CD4-positive, alpha-beta T cell (primary cell): ENCODE measurements at places on chromosomes 7 and 10. TPM values are rescaled to one million over a fixed set of nuclear protein-coding genes. Genes with fewer than 3 reads are reported as not detected.
A peak's percentile ranks its signal among the peaks of the same experiment; 100 is the strongest.

Gene ADRA2A
- total RNA-seq: 0.05 TPM

- no peak overlapping the region for H3K27ac ChIP-seq
- H3K4me1 ChIP-seq: no peaks in the 10 kb centered on the region
- no peaks in the 10 kb centered on the region for H3K36me3 ChIP-seq
- no peak overlapping the region for H3K4me3 ChIP-seq
- no peak for DNase-seq
These were observed 50.6 kb upstream of the UBE3C start for GRCh38 chr7:157088136-157088535.

DNA sequence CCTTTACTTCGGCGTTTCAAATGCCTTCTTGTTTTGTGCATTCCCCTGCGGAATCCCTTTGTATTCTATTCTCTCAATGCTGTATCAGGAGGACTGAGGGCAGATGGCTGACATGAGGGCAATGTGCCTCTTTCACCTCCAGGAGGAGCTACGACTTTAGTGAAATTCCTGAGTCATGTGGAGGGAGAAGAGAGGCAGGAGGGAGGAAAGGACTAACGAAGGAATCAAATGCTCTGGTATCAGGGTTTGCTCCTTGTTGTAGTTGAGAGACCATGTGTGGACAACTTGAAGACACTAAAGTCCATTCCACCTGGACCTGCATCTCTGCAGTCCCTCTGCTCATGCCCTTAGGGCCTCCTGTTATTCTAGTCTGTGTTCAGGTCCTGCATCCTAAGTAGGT lies 40.2 kb upstream of the PRSS58 start:
- no peaks in the 10 kb centered on the region for H3K36me3 ChIP-seq
- H3K27ac ChIP-seq: no peak overlapping the region
- peak; percentile 29 for DNase-seq
- H3K4me3 ChIP-seq: no peak overlapping the region
- H3K4me1 ChIP-seq: peaks cover 9% of the 10 kb centered on the region

Gene AGR2
- not detected for total RNA-seq

DNA sequence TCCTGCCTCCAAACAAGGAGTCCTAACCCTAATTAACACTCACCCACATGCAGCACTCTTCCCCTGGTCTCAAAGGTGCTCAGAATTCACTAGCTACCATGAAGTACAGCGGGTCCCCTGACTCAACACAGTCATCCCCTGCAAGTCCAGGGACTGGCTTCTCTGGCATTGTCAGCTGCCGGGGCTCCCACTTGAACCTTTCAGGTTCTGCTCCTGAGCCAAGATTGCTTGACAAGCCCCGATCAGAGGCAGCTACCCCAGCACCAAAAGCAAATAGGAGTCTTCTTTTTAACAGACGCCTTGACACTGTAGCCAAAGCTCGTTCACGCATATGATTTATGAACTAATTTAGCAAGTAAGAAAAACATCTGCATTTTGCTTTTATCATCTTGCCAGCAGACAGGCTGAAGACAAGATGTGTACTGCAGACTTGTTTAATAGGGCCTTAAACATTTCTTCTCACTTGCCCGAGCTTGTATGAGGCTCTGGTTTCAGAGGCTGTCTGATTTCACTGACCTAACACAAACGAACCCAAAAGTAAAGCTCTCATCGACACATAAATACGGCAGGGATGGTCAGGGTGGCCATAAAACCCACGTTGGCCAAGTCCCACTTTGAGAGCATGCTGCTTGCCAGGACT lies 67.6 kb upstream of the ADAM12 start:
- H3K4me1 ChIP-seq: no peaks in the 10 kb centered on the region
- no peaks in the 10 kb centered on the region for H3K36me3 ChIP-seq
- no peak for DNase-seq
- no peak overlapping the region for H3K27ac ChIP-seq
- H3K27me3 ChIP-seq: no peaks in the 10 kb centered on the region
- no peak overlapping the region for H3K4me3 ChIP-seq

Gene PCDH15
- not detected for total RNA-seq

Gene LAMB1
- total RNA-seq: not detected

DNA sequence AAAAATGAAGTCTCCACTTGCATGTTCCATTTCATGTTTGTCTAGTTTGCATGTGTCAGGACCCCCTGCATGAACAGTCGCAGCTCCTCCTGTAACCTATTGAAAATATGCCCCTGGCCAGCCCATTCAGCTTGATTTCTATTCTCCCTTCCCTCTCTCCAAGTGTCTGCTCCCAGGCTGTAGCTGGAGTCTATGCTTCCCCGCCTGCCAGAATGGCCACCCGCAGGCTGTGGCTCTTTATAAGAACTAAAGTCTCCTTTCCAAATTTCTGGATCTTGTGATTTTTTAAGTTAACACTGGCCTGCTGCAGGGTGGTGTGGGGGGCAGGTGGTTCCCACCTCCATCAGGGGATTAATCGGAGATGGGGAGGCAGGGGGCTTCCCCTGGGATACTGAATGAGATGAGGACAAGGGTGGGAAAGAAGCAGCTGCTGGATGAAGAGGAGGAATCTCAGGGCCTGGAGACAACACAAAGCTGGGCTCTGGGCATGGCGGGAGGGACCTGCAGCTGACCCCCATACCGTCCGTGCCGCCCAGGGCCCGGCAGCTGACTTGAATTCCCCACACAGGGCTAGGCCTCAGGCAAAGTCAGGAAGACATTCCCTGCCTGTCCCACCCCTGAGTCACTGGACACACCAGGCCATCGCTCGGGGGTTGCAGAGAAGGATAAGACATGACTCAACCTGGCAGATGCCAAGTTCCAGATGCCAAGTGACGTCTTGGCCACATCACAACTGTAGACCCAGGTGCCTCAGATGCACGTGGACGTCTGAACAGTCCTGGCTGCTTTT lies 399.5 kb upstream of the FOXK1 start:
- no peak overlapping the region for H3K4me3 ChIP-seq
- H3K36me3 ChIP-seq: no peaks in the 10 kb centered on the region
- no peaks in the 10 kb centered on the region for H3K4me1 ChIP-seq
- H3K27ac ChIP-seq: no peak overlapping the region

Gene ICA1
- 0.95 TPM for total RNA-seq

- H3K4me1 ChIP-seq: peaks cover 13% of the 10 kb centered on the region
- no peaks in the 10 kb centered on the region for H3K27me3 ChIP-seq
- DNase-seq: no peak
- H3K36me3 ChIP-seq: no peaks in the 10 kb centered on the region
- H3K4me3 ChIP-seq: no peak overlapping the region
- peak overlapping the region; percentile 21 for H3K27ac ChIP-seq
These were observed 8.9 kb downstream of the NT5C3A start for GRCh38 chr7:33053721-33054120.

DNA sequence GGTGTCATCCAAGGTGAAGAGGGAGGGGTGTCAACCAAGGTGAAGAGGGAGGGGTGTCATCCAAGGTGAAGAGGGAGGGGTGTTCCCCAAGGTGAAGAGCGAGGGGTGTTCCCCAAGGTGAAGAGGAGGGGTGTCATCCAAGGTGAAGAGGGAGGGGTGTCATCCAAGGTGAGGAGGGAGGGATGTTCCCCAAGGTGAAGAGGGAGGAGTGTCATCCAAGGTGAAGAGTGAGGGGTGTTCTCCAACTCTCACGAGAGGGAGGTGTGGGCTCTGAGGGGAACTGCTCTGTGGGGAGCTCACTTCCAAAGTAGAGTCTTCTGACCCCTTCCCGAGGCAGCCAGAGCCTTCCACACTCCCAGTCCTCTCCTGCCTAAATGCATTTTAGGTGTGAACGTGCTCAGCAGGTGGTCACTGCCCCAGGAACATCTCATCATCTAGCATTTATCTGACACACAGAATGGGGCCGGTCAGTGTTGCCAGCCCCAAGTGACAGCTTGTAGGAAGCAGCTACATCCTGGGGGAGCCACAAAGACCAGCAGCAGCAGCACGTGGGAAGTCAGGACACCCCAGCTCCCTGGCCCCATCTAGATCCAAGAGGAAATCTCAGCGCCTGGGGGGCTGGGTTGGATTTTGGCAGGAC lies 323.8 kb downstream of the GLRX3 start:
- no peaks in the 10 kb centered on the region for H3K36me3 ChIP-seq
- no peaks in the 10 kb centered on the region for H3K4me1 ChIP-seq
- H3K27me3 ChIP-seq: no peaks in the 10 kb centered on the region
- no peak overlapping the region for H3K4me3 ChIP-seq
- DNase-seq: no peak

Gene HIBADH
- 6.3 TPM for total RNA-seq

Gene EVX1
- 0.33 TPM for total RNA-seq

- no peak overlapping the region for H3K27ac ChIP-seq
- DNase-seq: no peak
- H3K27me3 ChIP-seq: no peaks in the 10 kb centered on the region
- H3K36me3 ChIP-seq: no peaks in the 10 kb centered on the region
These were observed 46.9 kb upstream of the STK17A start for GRCh38 chr7:43535810-43536585.

GRCh38 chr10:101029520-101030295 lies 1.2 kb downstream of the PDZD7 start:
- H3K27ac ChIP-seq: no peak overlapping the region
- DNase-seq: no peak
- peaks cover 38% of the 10 kb centered on the region for H3K4me1 ChIP-seq
- H3K4me3 ChIP-seq: no peak overlapping the region
- H3K36me3 ChIP-seq: peaks cover 3% of the 10 kb centered on the region
- H3K27me3 ChIP-seq: no peaks in the 10 kb centered on the region

DNA sequence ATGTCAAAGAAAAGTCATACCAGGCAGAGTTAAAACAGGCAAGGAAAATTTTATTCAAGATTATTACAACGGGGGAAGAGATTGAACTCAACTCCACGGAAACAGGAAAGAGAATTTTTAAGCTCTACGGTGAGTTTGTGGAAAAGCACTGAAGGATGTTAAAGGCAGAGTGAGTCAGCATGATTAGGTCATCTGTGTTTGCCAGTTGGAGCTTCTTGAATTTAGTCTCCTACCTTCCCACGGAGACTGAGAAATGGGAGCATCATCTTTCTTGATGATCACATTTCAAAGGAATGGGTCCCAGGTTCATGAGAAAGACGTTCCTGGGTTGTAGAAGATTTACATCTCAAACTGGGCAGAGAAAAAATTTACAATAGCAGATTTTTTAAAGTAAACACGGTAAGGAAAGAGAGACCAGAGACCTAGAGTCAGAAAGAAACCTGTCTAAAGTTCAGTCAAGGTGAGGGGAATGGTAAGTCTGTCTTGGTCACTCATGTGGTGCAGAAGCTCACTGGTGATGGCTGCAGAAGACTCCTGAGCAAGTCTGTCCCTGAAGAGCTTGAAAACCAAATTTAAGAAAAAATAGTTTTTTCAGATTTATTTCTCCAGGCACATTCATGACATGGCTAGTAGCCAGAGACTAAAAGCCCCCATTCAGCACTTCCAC lies 516.9 kb upstream of the LRRN3 start:
- no peak overlapping the region for H3K4me3 ChIP-seq
- H3K36me3 ChIP-seq: no peaks in the 10 kb centered on the region
- no peak overlapping the region for H3K27ac ChIP-seq
- DNase-seq: no peak
- H3K4me1 ChIP-seq: no peaks in the 10 kb centered on the region

DNA sequence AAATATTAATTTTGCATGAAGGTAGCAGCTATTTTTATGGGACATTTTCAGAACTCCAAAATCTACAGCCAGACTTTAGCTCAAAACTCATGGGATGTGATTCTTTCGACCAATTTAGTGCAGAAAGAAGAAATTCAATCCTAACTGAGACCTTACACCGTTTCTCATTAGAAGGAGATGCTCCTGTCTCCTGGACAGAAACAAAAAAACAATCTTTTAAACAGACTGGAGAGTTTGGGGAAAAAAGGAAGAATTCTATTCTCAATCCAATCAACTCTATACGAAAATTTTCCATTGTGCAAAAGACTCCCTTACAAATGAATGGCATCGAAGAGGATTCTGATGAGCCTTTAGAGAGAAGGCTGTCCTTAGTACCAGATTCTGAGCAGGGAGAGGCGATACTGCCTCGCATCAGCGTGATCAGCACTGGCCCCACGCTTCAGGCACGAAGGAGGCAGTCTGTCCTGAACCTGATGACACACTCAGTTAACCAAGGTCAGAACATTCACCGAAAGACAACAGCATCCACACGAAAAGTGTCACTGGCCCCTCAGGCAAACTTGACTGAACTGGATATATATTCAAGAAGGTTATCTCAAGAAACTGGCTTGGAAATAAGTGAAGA lies 112.3 kb downstream of the CFTR start:
- no peak overlapping the region for H3K4me3 ChIP-seq
- no peaks in the 10 kb centered on the region for H3K27me3 ChIP-seq
- no peak for DNase-seq
- H3K4me1 ChIP-seq: no peaks in the 10 kb centered on the region
- no peak overlapping the region for H3K27ac ChIP-seq
- no peaks in the 10 kb centered on the region for H3K36me3 ChIP-seq

Gene NAT16
- total RNA-seq: not detected

Gene DUSP5
- 64.3 TPM for total RNA-seq

GRCh38 chr7:147775516-147776284 lies 814.9 kb upstream of the C7orf33 start:
- no peaks in the 10 kb centered on the region for H3K4me1 ChIP-seq
- no peaks in the 10 kb centered on the region for H3K36me3 ChIP-seq
- DNase-seq: no peak
- H3K27me3 ChIP-seq: no peaks in the 10 kb centered on the region
- no peak overlapping the region for H3K27ac ChIP-seq

DNA sequence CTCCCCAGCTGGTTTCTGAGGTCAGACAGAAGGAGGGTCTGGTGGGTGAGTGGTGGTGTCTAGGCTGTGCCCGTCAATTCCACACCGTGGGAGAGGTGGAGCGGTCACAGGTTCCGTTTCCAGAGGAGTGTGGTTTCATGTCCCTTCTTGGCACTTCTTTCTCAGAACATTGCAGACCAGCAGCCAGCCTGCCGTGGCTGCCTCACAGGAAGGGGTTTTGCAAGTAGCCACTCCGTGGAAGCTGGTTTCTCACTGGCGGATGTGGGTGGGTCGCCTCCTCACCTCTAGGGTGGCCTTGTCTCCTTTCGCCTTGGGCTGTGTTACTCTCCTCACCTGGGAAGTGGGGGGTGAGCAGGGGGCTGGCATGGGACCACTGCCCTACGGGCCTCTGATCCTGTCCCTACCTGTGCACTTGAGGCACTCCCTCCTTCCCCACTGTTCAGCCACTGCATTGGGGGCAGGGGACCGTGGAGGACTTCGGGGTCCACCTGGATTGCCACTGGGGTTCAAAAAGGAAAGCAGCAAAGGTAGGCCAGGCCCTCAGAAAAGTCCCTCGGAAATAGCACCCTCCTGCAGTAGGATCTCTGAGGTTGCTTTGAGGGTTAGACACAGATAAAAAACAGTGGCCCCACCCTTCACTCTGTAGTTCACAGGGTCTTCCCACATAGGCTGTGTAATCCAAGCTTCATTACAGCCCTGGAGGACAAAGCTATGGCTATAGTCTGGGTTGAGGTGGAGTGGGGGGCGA lies 33.9 kb downstream of the TSPAN14 start:
- peak overlapping the region; percentile 81 for H3K27ac ChIP-seq
- peak; percentile 76 for DNase-seq
- peak overlapping the region; percentile 37 for H3K4me3 ChIP-seq
- peaks cover 98% of the 10 kb centered on the region for H3K4me1 ChIP-seq
- no peaks in the 10 kb centered on the region for H3K27me3 ChIP-seq
- peaks cover 46% of the 10 kb centered on the region for H3K36me3 ChIP-seq
